ENCODE measurements at places on chromosomes 11 and 22.

- DNase-seq = no peak
These were observed 307 bp upstream of the MRPL16 start for GRCh38 chr11:59810911-59811259.

GRCh38 chr22:46738647-46739093 is 618 bp upstream of the CERK start:
- DNase-seq = no peak

DNA sequence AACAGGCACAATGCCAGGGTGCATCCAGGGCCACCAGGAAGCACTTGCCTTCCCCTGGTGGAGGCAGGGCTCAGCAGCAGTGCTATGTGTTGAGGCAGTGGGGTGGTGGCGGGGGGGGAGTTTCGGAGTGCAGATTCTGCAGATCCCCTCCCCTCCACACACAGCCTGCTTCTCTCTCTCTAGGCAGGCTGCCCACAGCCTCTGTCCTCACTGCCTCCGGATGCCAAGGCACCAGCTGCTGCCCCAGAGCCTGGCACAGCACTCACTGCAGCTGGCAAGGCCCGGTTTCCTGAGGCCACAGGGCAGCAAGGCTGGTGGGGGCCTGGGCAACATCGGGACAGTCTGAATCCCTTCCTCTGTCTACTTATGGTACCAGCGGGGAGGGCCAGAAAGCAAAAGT is 35.8 kb downstream of the NRXN2 start:
- DNase-seq = no peak

DNA sequence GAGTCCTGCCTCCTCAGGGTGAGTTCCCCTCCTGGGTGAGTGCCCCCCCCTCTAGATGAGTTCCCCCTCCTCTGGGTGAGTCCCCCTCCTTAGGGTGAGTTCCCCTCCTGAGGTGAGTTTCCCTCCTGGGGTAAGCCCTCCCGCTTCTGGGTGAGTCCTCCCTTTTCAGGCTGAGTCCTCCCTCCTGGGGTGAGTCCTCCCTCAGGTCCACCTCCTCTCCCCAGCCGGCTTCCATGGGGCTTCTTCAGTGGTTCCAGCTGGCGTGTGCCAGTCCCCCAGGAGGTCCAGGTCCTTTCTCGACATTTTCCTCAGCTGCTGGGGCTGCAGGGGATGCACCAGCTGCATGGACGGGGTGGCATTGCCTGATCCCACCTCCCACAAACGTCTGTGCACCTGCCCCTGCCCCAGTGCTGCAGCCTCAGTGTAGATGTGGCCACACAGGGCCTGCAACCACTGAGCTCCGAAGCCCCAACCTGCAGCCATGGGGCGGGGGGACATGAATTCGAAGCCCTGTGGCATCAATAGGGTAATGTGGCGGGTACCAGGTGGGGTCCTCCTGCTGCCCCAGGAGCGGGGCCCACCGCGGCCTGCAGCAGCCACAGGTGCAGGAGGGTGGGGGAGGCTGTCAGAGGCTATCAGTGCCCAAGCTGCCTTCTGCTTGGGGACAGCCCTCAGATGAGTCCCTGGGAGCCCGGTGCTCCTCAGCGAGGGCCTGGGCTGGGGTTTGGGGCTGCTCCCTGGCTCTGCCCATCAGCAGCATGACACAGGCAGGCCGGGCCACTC is 101.3 kb upstream of the FGF3 start:
- DNase-seq = no peak

DNA sequence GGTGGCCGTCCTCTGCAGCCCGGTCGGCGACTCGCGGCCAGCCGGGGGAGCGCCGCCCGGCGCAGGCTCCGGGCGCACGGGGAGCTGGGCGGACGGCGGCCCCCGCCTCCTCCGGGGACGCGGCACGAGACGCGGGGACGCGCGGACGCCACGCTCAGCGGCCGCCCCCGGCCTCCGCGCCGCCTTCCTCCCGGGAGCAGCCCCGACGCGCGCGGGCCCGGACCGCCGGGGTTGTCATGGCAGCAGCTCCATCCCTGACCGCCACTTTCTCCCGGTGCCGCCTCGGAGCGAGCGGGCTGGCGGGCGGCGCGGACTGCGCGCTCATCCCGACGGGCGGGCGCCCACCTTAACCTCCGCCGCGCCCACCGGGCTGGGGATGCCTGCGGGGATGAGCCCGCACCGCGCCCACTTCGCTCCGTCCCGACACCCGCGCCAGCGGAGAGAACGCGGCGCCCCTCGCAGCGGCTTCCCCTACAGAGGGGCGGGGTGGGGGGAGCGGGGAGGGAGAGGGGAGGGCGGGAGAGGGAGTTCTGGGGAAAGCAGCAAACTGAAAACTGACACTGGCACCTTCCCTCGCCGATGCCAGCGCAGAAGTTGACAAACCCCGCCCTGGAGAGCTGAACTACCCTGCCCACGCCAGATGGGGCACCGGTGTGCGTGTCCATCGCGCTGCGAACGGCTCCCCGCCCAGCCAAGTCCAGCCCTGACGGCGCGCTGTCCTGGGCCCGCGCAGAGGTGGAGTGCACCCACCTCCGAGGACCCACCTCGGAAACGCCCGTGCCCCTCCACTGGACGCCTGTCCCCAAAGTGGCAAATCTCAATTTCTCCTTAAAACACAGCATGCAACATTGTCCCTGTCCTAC is 588.4 kb downstream of the OPCML start:
- DNase-seq = no peak

All from NAMALWA (cell line).